ENCODE measurements at places on chromosomes 12 and 14.
A peak's percentile ranks its signal among the peaks of the same experiment; 100 is the strongest.

DNA sequence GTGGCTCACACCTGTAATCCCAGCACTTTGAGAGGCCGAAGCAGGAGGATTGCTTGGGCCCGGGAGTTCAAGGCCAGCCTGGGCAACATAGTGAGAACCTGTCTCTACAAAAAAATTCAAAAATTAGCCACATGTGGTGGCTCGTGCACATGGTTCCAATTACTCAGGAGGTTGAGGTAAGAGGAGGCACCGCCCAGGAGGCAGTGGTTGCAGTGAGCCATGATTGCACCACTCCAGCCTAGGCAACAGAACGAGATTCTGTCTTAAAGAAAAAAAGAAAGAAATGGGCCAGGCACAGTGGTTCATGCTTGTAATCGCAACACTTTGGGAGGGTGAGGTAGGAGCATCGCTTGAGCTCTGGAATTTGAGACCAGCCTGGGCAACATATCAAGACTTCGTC is 33.5 kb downstream of the MAP1LC3B2 start:
- peak; percentile 39 for DNase-seq

GRCh38 chr14:60242429-60242828 is 6.6 kb upstream of the PPM1A start:
- DNase-seq: peak; percentile 37

DNA sequence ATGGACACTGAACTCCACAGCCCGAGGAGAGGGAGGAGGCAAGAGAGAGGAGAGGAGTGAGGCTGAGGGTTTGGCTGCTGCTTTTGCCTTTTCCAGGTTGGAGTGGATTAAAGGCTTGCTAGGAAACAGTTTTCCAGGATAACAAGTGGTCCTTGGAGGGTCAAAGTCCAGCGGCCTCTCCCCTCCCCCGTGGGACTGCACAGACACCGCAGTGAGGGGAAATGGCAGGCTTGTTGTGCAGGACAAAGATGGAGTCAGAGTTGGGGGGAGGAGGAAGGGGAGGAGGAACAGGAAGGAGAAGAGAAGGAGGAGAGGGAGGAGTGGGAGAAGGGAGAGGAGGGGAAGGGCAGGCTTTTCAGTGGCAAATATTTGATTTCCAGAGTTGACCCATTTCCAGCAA is 245.5 kb downstream of the RBM19 start:
- DNase-seq: no peak

DNA sequence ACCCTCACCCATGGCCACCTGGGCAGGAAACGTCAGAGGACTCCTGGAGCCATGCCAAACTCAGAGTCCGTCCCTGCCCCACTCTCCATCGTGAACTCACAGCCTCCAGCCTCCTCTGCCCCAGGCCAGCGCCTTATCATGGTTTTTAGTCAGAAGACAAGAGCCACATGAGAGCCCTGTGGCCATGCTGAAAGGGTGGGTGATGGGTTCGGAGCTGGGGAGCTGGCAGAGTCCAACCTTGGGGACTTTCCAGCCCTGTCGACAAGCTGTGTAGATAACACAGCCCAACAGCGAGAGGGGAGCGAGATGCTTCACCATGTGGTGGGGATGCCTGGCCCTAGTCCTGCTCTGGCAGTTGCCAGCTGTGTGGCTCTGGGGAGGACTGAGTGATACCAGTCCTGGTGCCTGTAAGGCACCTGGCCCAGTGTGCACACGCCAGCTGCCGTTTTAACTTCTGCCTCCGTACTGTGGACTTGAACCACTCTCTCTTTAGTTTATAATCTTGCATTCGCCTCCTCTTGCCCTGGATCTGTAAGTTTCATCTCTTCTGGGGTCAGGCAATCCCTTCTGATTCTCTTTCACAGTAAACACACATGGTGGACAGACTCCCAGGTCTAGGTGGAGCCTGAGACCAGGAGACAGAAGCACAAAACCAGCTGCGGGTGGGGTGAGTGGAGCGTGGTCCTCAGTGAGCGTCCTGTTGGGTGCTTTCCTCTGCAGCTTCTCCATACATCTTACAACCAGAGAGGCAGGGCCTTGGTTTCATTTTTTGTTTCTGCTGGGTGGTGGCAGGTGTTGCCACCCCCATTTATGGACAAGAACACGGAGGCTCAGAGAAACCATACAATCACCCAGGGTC is 55.3 kb downstream of the RIN3 start:
- no peak for DNase-seq

DNA sequence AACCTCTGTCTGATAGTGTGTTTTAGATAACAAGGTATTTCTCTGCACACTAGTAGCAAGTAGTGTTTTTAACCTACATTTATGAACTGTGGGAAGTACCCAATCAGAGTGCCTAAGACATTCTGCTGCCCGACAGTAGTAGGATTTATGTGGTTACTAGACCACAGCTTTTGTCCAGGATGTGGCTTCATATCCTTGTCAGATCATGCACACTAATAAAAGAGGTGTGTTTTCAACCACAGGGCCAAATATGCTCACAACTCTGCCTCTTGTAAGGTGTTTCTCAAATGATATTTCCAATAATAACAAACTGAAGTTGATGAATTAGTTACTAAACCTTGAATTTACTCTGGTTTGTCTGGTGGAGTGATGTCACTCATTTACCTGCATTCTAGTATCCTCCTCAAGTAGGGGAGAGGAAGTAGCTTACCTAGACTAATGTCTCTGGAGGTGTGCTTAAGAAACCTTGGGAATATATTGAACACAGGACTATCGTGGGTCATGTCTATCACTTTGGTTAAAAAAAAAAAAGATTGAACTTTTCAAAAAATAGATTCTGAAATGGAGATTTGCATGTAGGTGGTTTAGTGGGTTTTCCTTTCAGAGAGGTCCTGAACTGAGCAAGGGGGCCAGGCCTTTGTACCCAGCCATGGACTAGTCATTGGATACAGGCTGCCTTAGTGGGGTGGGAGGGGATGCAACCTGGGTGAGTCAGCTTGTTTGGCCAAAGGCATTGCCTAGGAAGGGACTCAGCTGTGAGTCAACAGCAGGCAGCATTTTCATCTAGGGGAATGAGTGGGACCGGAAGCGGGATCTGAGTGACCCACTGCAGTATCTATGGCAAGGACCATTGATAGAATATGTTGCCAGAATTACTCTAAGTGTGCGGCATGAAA is 14.1 kb downstream of the FBXW8 start:
- DNase-seq: no peak

DNA sequence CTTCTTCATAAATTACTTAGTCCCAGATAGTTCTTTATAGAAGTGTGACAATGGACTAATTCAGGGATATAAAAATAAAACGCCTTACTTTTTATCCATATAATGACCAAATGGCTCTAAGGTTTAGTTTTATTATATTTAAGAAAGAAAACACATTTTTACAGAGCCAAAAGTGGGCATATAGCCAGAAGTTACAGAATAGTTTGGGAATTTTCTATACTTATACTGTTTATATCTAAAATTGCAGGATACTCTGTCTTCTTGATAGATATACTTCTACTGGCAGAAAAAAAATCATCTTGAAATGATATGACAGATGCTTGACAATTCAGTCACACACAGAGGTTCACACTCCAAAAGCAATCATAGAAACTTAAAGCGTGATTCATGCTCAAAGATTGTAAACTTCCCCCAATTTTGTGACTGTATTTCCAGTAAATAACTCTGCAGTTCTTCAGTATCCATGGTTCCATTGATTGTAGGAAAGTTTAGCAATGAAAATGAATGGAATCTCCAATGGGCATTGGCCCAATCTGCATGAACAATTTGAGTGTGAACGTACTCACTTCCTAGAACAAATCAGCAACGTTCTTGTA is 307.8 kb downstream of the NOVA1 start:
- DNase-seq: no peak
